ENCODE measurements at places on chromosomes 13 and 19.

DNA sequence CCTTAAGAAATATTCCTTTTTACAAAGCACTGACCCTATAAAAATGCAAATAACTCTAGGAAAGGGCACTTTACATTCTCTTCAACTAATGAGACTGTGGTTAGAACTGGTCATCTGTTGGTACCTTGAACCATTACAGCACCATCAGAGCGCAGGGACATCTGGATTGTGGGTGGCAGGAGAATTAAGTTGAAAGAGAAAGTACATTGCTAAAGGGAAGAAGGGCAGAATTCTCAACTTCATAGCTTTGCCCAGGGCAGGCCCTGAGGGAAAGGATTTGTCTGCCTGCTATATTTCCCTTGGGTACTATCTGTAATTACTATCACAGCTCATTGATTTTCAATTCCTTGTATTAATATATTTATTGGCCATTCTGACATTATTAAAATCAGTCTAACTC is 196.8 kb downstream of the KLF12 start:
- DNase-seq = no peak

- DNase-seq = no peak
Measured at GRCh38 chr19:12834566-12834943, at the start of gene RTBDN. Gene RTBDN (minus strand): TSS chr19:12834579. CDS start chr19:12829979, 4,600 bp downstream.

- no peak for DNase-seq
Measured at GRCh38 chr19:42553292-42554045, 25.2 kb upstream of the CEACAM1 start.

GRCh38 chr13:77528414-77528813 is 7.1 kb upstream of the SCEL start:
- no peak for DNase-seq

DNA sequence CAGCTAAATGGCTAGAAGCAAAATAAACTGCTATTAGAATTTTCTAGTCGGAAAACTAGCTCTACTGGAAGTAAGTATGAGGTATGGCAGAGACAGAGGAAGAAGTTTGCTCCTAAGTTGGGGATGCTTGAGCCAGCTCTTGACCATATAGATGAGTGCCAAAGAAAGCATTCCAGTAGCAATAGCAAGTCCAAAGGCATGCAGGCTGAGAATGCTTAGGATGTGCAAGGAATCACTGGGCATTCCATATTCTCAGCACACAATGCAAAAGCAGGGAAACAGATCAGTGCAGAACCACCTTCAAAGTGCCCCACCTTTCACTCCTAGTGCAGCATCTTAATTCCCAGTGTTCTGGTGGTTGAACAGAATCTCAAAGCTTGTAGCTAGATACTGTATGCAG is 32.9 kb downstream of the SERTM1 start:
- DNase-seq = no peak

GRCh38 chr13:95267662-95268342 is 33.4 kb downstream of the ABCC4 start:
- DNase-seq = no peak

GRCh38 chr19:30228835-30229524 is 143.2 kb upstream of the ZNF536 start:
- no peak for DNase-seq

DNA sequence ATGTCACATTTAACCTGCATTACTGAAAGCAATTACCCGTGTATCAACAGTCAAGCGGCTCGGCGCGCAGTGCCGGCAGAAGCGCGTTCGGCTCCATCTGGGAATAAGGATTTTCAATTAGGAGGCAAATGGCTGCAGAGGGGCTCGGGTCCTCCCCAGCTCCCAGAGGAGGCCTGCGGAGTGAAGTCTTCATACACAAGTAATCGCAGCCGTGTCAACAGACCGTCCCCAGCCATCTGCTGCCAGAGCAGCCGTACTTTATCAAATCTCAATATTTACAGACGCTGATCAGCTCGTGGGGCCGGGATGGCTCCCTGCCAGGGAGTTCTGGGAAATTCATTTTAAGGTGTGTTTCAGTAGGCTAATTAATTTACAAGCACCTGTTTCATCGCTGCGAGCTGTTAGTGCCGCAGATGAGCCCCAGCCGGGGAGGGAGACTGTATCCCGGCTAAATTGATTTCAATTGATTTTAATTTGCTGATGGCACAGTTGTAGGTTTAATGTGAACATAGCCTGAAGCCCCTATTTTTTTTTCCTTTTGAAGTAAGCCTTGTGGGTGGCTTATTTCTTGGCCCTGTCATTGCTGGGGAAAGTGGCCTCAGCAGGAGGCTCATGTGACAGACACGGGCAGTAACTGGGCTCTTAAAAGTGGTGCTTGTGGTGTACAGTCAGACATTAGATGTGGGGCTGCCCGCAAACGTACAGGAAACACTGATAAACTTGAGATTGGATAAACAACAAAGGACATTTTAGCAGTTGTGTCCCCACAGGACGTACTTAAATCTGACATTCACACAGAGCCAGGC is 252.7 kb downstream of the TEX29 start:
- no peak for DNase-seq

- DNase-seq = no peak
Measured at GRCh38 chr19:3778104-3778867, 6.3 kb upstream of the RAX2 start.

- no peak for DNase-seq
Measured at GRCh38 chr13:29920025-29920643, 69.7 kb upstream of the UBL3 start.

DNA sequence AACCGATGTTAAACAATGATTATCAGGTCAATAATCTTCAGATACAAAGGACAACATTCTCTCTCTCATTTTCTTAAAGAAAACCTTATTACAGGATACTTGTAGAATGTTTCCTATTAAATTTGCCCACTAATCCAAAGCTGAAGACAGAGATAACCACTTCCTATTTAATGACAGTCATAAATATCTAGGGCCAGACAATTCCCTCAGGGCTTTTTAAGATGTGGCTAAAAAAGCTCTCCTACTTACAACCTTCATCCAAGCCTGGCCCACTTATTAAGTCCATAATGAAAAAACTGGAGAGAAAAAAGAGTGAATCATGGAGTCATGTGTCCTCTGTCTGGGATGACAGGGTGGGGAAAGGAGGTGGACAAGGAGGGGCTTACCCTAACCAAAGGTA is 235.9 kb downstream of the KLF12 start:
- DNase-seq = no peak

- DNase-seq = no peak
Measured at GRCh38 chr13:66995203-66995611, 234.9 kb downstream of the PCDH9 start.

- DNase-seq = no peak
Measured at GRCh38 chr13:40082639-40083038, 427.2 kb downstream of the COG6 start.

GRCh38 chr19:48962029-48962848 is 2.9 kb upstream of the FTL start:
- peak; percentile 28 for DNase-seq

DNA sequence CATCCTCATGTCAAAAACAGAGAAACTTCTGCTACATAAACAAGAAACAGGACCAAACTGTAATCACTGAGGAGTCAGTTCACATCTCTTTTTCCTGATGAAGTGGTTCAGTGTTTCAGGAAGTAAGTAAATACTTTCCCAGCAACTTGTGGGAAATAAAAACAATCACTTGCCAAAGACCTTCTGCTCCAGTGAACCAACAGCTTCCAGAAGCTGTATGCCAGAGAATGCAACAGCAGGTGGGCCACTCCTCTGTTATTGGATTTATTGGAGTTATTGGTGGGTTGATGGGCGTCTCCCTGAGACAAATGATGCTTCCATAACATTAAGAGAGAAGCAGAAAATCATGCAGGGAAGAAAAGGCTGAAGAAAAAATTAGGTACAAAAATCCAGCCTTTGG is 9.9 kb downstream of the SLC6A16 start:
- no peak for DNase-seq

DNA sequence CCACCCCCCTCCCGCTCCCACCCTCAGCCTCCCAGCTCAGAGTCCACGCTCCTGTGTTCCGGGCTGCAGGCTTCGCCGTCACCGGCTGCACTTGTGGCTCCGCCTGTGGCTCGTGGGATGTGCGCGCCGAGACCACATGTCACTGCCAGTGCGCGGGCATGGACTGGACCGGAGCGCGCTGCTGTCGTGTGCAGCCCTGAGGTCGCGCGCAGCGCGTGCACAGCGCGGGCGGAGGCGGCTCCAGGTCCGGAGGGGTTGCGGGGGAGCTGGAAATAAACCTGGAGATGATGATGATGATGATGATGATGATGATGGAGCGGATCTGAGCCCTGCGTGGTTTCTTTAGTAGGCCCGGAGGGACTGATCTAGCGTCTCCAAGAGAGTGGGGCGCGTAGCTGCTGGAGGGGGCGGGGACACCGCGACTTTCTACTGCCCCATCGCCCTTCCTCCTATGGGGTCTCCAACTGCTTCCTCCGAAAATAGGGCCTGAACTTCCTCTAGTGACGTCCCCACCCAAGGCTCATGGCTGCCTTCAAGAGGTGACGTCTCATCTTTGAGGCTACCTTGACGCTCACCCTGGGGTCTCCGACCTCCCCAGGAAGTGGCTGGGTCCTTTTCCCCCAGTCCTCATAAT is 1.4 kb downstream of the RETN start:
- DNase-seq = no peak

- DNase-seq = no peak
Measured at GRCh38 chr13:36713887-36714286, 40.1 kb downstream of the SERTM1 start.

- DNase-seq = no peak
Measured at GRCh38 chr13:77511552-77511951, 24.0 kb upstream of the SCEL start.

GRCh38 chr19:45403781-45404556 is 900 bp downstream of the PPP1R13L start:
- DNase-seq = no peak

GRCh38 chr13:43472339-43472738 is 314.4 kb downstream of the ENOX1 start:
- DNase-seq = no peak

DNA sequence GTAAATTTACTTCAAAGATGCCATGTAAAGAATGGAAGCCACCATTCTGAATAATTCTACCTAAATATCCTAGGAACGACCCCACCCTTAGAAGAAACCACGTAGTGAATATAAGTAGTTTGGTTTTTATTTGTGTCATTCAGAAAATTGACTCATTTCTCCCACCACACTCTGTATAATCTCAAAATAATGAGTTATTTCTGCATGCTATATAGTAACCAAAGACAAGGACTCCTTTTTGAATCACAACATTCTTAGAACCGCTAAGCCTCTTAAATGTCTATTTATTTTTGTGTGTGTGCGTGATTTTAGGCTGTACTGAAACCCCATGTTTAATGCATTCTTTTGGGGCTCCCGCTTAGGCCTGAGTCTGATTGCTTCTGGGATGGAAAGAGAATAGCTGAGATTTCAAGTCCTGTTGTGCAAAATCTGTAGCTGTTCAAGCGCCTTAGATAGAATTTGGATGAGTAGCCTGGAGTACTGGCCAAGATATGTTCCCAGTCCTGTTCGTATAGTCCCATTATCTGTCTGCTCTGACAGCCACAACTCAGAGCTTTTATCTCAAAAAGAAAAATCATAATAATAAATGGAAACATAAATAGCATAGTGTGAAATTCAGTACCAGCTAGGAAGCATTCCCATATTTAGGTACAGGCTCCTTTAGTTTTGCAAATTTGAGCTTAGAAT is 532.4 kb upstream of the NBEA start:
- DNase-seq = no peak

- no peak for DNase-seq
Measured at GRCh38 chr13:27622102-27622820, 569 bp downstream of the POLR1D start.

GRCh38 chr13:26881154-26881553 is 120.6 kb upstream of the GPR12 start:
- DNase-seq = no peak

DNA sequence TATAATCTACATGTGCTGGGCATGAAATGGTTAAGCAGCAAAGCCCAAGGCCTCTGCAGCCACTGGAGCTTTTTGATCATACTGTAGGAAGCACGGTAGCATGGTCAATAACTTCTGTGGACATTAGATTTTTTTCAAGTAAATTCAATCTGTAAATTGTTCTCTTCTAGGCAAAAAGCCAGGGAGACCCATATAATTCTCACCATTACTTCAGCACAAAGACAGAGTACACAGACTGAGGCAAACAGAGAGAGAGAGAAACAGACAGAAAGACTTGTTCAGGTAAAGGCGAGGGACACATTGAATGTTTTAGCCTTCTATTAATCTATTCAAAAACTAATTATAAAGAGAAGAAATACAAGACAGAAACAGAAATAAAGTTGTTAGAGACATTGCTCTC is 349.4 kb downstream of the RFC3 start:
- no peak for DNase-seq

DNA sequence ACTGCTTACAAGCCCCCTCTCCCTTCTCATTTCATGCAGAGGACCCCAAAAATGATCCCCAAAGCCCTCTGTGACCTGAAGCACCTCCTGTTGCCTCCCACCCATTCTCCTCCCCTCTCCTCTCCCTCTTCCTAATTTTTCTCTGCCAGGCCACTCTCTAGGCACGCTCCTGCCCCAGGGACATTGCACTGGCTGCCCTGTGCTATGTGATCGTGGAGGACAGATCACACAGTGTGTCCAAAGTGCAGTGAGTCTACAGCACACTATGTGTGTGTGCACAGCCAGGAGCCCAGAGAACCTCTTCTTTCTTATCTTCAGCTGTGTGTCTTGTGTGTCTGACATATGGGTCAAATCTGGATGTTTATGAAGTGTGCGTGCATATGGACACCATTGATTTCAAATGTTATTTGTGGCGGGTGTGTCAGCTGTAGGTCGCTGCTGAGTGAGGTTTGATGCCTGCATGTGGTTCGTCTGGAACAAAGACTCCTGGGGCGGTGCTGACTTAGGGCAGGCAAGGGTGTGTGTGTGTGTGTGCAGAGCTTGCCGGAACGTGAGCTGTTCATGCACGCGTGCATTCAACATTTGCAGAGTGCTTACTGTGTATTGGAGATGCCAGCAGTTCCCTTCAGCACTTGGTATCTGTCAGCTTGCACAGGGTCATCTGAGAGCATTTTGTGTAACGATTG is 2.1 kb upstream of the KLHL26 start:
- DNase-seq = no peak

GRCh38 chr19:17125728-17126677 is 50.4 kb downstream of the MYO9B start:
- peak; percentile 52 for DNase-seq

- DNase-seq = no peak
Measured at GRCh38 chr19:39708594-39708993, 4.3 kb downstream of the LGALS14 start.

- no peak for DNase-seq
Measured at GRCh38 chr13:50742353-50742752, 101.1 kb downstream of the DLEU7 start.

DNA sequence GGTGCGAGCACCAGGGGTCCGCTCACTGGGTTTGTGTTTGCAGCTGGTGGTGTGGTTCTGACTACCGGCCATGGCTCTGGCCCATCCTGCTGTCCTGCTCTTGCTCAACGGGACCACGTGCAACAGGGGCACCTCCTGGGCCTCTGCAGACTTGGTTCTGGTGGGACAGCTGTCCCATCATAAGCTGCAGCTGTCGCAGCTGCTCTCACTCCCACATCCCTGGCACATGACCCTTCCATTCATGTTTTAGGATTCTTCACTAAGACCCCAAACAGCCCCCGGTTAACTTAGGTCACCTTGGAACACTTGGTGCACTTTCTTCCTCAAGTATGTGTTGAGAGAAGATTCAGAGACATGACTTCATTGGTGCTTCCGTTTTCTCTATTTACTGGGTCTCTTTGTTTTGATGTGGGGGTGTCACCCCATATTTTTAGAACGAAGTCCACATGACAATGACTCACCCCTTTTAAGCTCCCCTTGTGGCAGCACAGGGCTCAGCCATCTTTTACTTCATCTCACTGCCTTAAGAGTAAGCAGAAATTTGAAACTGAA is 68.4 kb upstream of the ARHGEF7 start:
- DNase-seq = no peak

GRCh38 chr19:36771261-36772231 is 1.1 kb downstream of the ZNF850 start:
- DNase-seq = peak; percentile 33

Data from substantia nigra (tissue), 51 donors.